ENCODE measurements at places on chromosomes 16 and 17.
A peak's percentile ranks its signal among the peaks of the same experiment; 100 is the strongest.

- DNase-seq = no peak
Measured at GRCh38 chr17:8292639-8293395, 2.4 kb downstream of the SLC25A35 start.

DNA sequence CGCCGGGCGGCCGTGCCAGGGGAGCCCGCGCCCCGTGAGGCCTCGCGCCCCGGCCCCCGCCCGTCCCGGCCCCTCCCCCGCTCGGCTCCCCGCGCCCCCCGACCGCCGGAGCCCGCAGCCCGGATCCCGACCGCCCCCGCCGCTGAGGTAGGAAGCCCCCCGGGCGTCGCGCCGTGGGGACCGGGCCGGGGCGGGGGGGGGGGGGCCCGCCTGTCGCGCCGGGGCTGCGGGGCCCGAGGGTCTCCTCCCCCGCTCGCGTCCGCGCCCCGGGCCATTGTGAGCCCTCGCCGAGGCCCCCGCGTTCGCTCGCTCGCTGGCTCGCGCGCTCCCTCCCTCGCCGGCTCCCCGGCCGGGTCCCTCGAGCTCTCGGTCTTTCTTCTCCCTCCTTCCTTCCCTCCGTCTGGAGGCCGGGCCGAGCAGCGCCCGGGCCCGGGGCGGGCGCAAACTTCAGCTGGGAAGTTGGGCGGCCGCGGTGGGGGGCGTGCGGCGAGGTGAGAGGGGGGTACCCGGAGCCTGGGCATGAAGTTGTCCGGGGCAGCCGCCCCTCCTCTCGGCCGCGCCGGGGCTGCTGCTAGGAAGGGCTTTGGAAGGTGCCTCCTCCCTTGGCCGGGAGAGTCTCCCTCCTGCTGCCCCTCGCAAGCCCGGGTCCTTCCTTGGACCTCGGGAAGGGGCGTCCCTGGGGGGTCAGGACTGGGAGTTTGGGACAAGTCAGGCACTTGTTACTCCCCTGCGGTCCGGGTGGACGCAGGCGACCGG, 419 bp downstream of the GLIS2 start:
- DNase-seq = no peak

GRCh38 chr17:44909681-44910144, 5.6 kb downstream of the GFAP start:
- no peak for DNase-seq

DNA sequence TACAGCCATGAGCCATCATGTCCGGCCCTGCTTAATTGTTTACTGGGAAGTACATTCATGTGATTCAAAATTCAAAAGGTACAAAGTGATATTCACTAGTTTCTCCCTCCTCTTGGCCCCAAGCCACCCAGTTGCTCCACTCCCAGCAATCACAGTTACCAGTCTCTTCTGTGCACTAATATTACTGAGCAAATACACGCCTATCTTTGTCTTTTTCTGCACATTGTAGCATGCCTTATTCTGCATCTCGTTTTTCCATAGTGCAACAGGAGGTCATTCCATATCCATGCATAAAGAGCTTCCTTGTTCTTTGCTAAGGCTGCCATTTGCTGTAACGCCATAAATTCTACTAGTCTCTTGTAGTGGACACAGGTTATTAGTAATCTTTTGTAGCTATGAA, 2.2 kb upstream of the ALOX15 start:
- DNase-seq = no peak

GRCh38 chr17:57461082-57461481, 204.8 kb downstream of the MSI2 start:
- no peak for DNase-seq

DNA sequence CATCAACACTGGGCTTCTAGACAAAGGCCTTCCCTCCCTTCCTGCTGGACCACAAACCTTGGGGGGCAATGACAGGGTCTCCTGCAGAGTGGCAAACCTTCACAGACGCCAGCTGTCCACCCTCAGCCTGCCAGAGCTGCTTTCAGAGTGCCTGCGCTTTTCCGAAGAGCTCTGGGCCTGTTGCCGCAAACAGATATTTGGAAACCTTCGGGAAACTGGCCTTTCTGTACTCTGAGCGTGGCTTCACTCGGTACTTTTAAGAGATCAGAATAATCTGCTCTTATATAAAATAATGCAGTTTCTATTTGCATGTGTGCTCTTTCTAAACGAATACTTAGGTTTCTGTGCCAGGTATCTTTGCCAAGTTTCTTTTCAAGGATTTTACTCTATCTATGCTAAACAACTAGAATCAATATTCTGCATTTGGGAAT, 152.1 kb upstream of the CHMP6 start:
- peak; percentile 9 for DNase-seq

- DNase-seq = no peak
Measured at GRCh38 chr16:24511792-24512191, 27.6 kb upstream of the RBBP6 start.

- DNase-seq = no peak
Measured at GRCh38 chr16:48421741-48422140, 36.5 kb upstream of the SIAH1 start.

Measured in NCI-H2171 treated with DMSO at 0.1 percent for 48 hours (cell line).